ENCODE measurements at places on chromosomes 5 and 9. TPM values are rescaled to one million over a fixed set of nuclear protein-coding genes. Genes with fewer than 3 reads are reported as not detected.

- H3K4me1 ChIP-seq, result no peaks in the 10 kb centered on the region
- H3K4me3 ChIP-seq, result no peak overlapping the region
Measured at GRCh38 chr9:72119853-72120252, 29.4 kb upstream of the GDA start.

ZNF658 gene
- 3.1 TPM for polyA plus RNA-seq

DNA sequence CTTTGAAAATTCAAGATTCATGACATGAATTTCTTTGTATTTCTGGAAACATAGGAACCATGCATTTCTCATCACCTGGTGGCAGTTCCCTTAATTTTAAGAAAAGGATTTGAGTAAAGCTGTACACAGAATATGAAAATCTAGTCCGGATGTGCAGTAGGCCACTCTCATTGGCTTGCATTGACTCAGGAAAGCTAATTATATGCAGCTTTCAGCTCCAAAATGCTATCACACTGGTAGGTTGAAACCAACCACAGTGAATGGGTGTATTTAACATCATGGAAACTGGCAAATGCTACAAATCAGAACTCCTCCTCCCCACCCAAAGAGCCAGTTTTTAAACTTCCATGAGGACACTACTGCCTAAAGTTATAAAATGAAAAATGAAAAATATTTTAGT, 161.6 kb upstream of the FBXL17 start:
- no peak overlapping the region for H3K27ac ChIP-seq
- no peaks in the 10 kb centered on the region for H3K4me1 ChIP-seq
- H3K36me3 ChIP-seq, result no peaks in the 10 kb centered on the region

DNA sequence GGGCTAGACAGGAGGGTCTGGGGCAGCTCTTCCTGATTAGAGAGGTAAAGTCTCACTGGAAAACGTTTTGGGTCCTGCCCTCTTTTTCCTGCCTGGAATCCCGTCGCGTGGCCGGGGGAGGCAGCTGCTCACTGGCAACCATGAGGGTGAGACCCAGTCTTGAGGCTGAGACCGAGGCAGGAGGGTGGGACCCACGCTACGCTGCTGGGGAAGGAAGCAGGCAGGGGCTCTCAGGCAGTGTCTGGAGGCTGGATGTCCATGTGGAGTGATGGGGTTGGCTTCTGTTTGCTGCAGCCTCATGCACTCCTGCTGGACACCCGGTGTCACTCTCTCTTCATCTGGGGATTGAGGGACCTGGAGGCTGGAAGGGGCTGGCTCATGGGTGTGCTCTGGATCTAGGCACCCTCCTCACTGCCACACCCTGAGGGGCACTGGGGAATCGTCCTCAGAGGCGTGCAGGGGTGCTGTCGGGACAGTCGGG, 11.3 kb upstream of the SLC2A6 start:
- no peaks in the 10 kb centered on the region for H3K36me3 ChIP-seq
- no peak overlapping the region for H3K27ac ChIP-seq
- no peak overlapping the region for H3K4me3 ChIP-seq
- no peaks in the 10 kb centered on the region for H3K27me3 ChIP-seq
- DNase-seq, result no peak

OR1L4 gene
- polyA plus RNA-seq, result not detected

- no peaks in the 10 kb centered on the region for H3K4me1 ChIP-seq
- no peak for DNase-seq
- no peak overlapping the region for H3K27ac ChIP-seq
- no peaks in the 10 kb centered on the region for H3K27me3 ChIP-seq
Measured at GRCh38 chr5:59107692-59108091, 524.8 kb downstream of the RAB3C start.

GRCh38 chr5:74248576-74248975, 392.0 kb downstream of the ENC1 start:
- H3K36me3 ChIP-seq, result no peaks in the 10 kb centered on the region
- DNase-seq, result no peak
- no peak overlapping the region for H3K4me3 ChIP-seq
- H3K4me1 ChIP-seq, result peaks cover 11% of the 10 kb centered on the region
- no peak overlapping the region for H3K27ac ChIP-seq

GRCh38 chr5:143200781-143201398, 202.6 kb downstream of the NR3C1 start:
- no peaks in the 10 kb centered on the region for H3K36me3 ChIP-seq
- H3K4me1 ChIP-seq, result no peaks in the 10 kb centered on the region
- DNase-seq, result no peak
- no peaks in the 10 kb centered on the region for H3K27me3 ChIP-seq
- no peak overlapping the region for H3K27ac ChIP-seq

- H3K36me3 ChIP-seq, result no peaks in the 10 kb centered on the region
- H3K27me3 ChIP-seq, result no peaks in the 10 kb centered on the region
- no peak overlapping the region for H3K27ac ChIP-seq
- peak overlapping the region; percentile 55 for H3K4me3 ChIP-seq
- H3K4me1 ChIP-seq, result no peaks in the 10 kb centered on the region
Measured at GRCh38 chr5:111223101-111223786, 940 bp upstream of the CAMK4 start.

DCP2 gene
- polyA plus RNA-seq, result 6.9 TPM

GRCh38 chr9:36566813-36567221, 5.9 kb upstream of the MELK start:
- no peak for DNase-seq
- no peak overlapping the region for H3K4me3 ChIP-seq
- H3K27ac ChIP-seq, result no peak overlapping the region
- no peaks in the 10 kb centered on the region for H3K36me3 ChIP-seq

WDR38 gene
- polyA plus RNA-seq, result not detected

FRMD3 gene
- polyA plus RNA-seq, result 9.9 TPM

- DNase-seq, result no peak
- H3K27me3 ChIP-seq, result no peaks in the 10 kb centered on the region
- no peaks in the 10 kb centered on the region for H3K36me3 ChIP-seq
Measured at GRCh38 chr9:20208961-20209371, 413.3 kb downstream of the MLLT3 start.

GRCh38 chr5:149472399-149472798, 78.8 kb downstream of the CSNK1A1 start:
- no peak overlapping the region for H3K4me3 ChIP-seq
- peak overlapping the region; percentile 42 for H3K27ac ChIP-seq
- H3K27me3 ChIP-seq, result no peaks in the 10 kb centered on the region
- DNase-seq, result no peak
- H3K36me3 ChIP-seq, result no peaks in the 10 kb centered on the region
- no peaks in the 10 kb centered on the region for H3K4me1 ChIP-seq

GRCh38 chr5:145478651-145479050, 356.5 kb downstream of the PRELID2 start:
- no peaks in the 10 kb centered on the region for H3K4me1 ChIP-seq
- DNase-seq, result no peak
- no peaks in the 10 kb centered on the region for H3K36me3 ChIP-seq
- no peak overlapping the region for H3K27ac ChIP-seq

GRCh38 chr5:149256451-149256850, 15.2 kb upstream of the AFAP1L1 start:
- no peak overlapping the region for H3K4me3 ChIP-seq
- no peak overlapping the region for H3K27ac ChIP-seq
- H3K4me1 ChIP-seq, result no peaks in the 10 kb centered on the region
- H3K36me3 ChIP-seq, result no peaks in the 10 kb centered on the region
- no peaks in the 10 kb centered on the region for H3K27me3 ChIP-seq

GRCh38 chr5:154749491-154749890, 5.7 kb upstream of the LARP1 start:
- H3K36me3 ChIP-seq, result no peaks in the 10 kb centered on the region
- peaks cover 13% of the 10 kb centered on the region for H3K4me1 ChIP-seq
- no peaks in the 10 kb centered on the region for H3K27me3 ChIP-seq

DNA sequence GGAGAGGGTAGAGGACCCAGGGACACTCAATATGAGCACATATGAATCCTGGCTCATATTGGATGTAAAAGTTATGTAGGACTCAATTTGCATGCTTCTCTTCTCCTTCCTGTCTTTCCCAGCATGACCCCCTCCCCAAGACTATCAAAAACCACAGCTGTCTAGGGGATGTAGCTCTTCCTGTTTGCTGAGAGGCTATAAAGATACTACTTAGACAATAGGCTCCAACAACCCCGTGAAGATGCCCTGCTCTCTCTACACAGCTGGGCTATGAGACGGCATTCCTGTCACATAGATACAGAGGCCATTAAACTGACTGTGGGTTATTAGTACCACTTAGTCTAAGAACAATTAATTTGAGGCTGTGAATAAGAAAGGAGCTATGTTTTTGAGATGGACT, 56.5 kb upstream of the PCSK1 start:
- H3K27ac ChIP-seq, result no peak overlapping the region
- no peaks in the 10 kb centered on the region for H3K27me3 ChIP-seq
- H3K4me1 ChIP-seq, result no peaks in the 10 kb centered on the region
- no peak overlapping the region for H3K4me3 ChIP-seq

DNA sequence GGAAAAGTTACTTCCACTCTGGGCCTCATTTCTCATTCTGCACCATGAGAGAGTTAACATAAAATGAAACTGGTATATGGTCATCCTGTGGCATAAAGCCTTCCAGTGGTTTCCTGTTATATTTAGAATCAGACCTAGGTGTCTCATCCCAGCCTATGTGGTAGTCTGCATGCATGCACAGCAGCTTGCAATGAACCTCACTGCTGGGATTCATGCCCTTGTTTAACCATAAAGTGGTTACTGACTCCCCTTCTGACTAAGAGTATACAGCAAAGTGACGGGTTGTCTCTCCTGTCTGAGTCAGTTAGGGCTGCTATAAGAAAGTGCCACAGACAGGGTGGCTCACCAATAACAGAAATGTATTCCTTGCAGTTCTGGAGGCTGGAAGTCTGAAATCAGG, 14.7 kb upstream of the TDRD7 start:
- H3K27ac ChIP-seq, result no peak overlapping the region
- DNase-seq, result no peak
- H3K27me3 ChIP-seq, result no peaks in the 10 kb centered on the region
- no peaks in the 10 kb centered on the region for H3K36me3 ChIP-seq
- peaks cover 4% of the 10 kb centered on the region for H3K4me1 ChIP-seq

GRCh38 chr9:94478755-94479730, 75.8 kb upstream of the PCAT7 start:
- no peak overlapping the region for H3K4me3 ChIP-seq
- no peak for DNase-seq
- no peaks in the 10 kb centered on the region for H3K27me3 ChIP-seq
- no peaks in the 10 kb centered on the region for H3K4me1 ChIP-seq
- H3K27ac ChIP-seq, result no peak overlapping the region
- H3K36me3 ChIP-seq, result no peaks in the 10 kb centered on the region

CD74 gene
- polyA plus RNA-seq, result 1,887 TPM

DNA sequence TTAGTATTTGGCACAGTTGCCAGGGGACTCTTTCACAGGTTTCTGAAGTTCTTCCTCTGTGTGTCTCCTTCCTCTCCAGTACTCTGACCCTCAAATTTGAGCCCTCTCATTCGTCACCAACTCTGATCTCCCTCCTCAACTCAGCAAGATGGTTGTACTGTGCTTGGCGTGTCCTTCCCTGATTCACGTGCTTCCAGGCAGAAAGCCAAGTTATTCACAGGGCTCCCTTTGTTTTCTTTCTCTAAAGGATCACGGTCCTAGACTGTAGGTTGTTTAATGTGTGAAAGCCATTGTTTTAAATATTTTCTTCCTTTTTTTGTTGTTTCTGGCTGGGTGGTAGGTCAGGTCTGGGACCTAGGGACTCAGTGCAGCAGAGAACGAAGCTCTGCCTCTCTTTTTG, 142.9 kb downstream of the DMAC1 start:
- H3K36me3 ChIP-seq, result no peaks in the 10 kb centered on the region
- H3K4me3 ChIP-seq, result no peak overlapping the region
- DNase-seq, result no peak
- no peaks in the 10 kb centered on the region for H3K4me1 ChIP-seq
- H3K27me3 ChIP-seq, result no peaks in the 10 kb centered on the region
- H3K27ac ChIP-seq, result no peak overlapping the region

TBC1D2 gene
- 7.7 TPM for polyA plus RNA-seq

Data from kidney (tissue), 22 donors.